ENCODE measurements at places on chromosomes 2 and 18.

DNA sequence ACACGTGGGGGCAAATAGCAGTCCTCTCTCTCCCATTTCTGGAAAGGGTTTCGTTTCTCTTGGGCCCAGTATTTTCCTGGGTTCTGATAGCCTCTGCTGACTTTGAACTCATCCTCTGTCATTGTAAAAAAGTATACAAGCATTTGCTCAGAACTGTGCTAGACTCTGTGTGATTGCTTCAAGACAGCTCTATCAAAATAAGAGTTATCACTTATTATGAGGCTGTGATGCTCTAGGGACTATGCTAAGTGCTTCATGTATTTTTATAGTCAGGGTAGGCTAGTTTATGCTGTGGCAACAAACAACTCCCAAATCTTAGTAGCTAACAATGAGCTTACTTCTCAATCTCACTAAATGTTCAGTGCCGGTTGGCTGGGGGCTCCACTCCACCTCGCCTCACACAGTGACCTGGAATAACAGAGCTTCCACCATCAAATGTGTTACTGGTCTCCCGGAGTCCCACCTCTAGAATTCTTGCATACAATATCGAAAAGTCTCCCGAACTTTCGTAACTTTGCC is 110.8 kb upstream of the CDC42EP3 start:
- no peak for DNase-seq

GRCh38 chr2:141490886-141491285 is 639.9 kb downstream of the LRP1B start:
- DNase-seq: no peak

DNA sequence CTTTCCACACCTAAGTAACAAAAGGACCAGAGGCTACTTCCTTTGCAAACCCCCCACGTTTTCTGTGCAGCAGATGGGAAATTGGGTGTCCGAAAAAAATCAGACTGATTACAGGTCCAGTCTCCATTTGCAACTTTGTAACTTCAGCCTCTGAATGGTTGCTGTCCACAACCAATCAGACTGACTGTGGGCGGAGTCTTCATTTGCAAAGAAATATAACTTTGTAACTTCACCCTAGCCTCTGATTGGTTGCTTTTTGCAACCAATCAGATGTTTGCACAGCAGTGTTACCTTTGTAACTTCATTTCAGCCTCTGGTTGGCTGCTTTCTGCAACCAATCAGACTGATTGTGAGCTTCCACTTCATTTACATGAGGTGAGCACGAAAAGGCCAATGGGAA is 27.8 kb upstream of the CACNB4 start:
- no peak for DNase-seq

DNA sequence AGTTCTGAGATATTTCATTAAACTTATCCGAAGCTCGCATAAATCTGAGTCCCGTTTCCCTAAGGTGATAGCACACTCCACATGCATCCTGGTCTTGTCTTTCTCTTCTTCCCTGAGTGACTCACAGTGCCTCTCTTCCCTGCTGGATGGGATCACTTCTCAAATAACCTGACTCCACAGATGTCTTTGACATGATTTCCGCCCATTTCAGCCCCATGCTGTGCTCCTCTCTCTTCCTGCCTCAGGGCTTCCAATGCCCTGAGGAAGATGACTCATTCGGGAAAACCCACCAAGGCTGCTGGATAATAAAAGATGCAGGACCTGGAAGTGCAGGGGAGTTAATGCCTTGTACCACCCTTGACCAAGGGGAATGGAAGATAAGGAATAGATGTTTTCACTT is 441.7 kb upstream of the SOX11 start:
- DNase-seq: no peak

GRCh38 chr2:195413422-195413821 is 243.6 kb upstream of the SLC39A10 start:
- no peak for DNase-seq

DNA sequence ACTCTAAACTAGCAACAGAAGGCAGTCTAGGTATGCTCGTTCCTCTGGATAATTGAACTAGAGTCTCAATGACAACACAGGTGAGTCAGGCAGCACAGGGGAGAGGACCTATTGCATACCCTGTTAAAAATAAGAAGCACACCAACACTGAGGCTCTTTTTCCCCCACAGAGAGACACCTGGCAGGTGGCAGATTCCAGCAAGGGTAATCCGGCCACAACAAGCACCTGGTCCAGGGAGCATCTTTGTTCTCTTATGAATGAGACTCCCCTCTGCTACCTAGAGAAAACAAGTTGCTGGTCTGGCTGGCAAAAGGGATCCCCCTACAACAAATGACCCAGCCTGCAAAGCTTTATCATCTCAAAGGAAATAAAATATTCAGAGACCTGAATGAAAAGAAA is 508.9 kb upstream of the POU3F3 start:
- DNase-seq: no peak
